ENCODE measurements at places on chromosomes 3 and 15.
A peak's percentile ranks its signal among the peaks of the same experiment; 100 is the strongest.

- DNase-seq = no peak
These were observed 167.3 kb downstream of the XXYLT1 start for GRCh38 chr3:195103623-195104022.

DNA sequence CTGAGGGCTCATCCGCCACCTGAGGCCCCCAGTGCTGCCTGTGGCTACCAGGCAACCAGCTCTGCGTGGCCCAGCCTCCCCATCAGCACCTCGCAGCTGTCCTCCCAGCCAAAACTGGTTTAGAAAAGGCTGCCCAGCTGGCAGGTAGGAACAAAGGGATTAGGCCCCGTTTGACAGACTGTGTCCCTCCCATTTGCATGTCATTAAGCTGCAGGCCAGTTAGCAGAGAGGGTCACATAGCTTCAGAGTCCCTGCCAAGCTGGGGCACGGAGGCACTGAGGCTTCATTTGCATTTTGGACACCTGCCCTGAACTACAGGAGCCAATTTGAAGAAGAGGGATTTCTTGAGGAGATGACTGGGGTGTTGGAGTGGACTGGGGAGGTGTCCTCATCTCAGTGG, 177.9 kb downstream of the TLE3 start:
- DNase-seq = no peak

- DNase-seq = peak; percentile 44
These were observed 2.0 kb downstream of the B2M start for GRCh38 chr15:44713006-44713966.

GRCh38 chr3:45552031-45552793, 42.3 kb upstream of the LIMD1 start:
- no peak for DNase-seq

- DNase-seq = no peak
These were observed 205.3 kb downstream of the ZBTB20 start for GRCh38 chr3:114941626-114942309.

- DNase-seq = no peak
These were observed 7.1 kb downstream of the CD200R1 start for GRCh38 chr3:112967828-112968227.

GRCh38 chr15:94198633-94199032, 32.7 kb upstream of the MCTP2 start:
- DNase-seq = no peak

GRCh38 chr3:123439806-123440580, 8.9 kb downstream of the ADCY5 start:
- DNase-seq = no peak

- no peak for DNase-seq
These were observed 50.1 kb downstream of the GPR176 start for GRCh38 chr15:39869858-39870515.

DNA sequence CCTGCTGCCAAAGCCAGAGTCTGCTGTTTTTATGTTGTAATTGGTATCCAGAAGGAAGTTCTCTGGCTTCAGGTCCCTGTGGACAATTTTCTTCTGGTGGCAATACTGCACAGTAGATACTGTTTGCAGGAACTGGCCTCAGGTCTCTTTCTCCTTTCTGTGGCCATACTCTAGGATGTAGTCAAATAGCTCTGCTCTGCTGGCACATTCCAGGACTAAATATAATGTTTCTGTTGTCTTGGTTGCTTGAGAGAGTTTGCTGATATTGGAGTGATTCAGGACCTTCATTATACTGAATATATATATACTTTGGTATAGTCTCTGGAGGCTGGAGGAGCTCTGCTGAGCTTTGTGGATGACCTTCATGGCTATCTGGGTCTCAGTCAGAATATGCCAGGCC, 23.1 kb downstream of the RAB7A start:
- no peak for DNase-seq

GRCh38 chr15:39665629-39666250, 84.9 kb downstream of the THBS1 start:
- DNase-seq = no peak

- DNase-seq = no peak
These were observed 55.3 kb upstream of the VGLL4 start for GRCh38 chr3:11699083-11699427.

DNA sequence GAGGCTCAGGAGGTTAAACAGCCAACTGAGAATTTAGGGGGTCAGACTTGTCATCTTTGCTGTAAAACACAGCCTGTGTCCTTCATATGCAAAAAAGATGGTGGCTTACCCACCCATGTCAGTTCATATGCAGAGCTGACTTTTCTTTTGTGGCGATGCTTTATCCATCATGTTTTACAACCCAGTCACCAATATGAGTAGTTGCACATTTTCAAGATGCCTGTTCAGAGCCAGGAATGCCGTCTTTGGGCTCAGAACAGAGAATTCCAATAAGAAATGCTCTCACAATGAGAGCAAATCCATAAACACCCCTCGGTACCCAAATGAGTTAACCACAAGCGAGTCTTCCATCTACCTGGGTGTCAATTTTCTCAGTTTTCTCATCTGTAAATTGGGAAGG, 83.6 kb downstream of the TIGIT start:
- DNase-seq = no peak

DNA sequence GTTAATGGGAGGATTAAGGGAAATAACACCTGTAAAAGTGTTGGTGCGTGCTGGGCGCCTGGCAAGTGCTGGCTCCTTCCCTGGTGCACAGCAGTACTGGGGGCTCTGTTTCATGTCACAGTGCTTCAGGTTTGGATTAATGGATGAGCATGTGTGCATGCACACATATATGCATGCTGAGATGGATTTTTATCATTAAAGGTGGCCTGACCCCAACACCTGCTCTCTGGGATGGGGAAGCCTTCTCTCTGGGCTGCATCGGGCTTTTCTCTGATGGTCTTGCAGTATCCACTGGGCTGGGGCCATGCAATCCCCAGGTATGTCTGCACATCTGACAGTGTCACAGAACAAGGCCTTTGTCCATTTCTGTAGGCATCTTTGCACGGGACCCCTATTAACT, 127.5 kb upstream of the PLXNA1 start:
- DNase-seq = no peak

DNA sequence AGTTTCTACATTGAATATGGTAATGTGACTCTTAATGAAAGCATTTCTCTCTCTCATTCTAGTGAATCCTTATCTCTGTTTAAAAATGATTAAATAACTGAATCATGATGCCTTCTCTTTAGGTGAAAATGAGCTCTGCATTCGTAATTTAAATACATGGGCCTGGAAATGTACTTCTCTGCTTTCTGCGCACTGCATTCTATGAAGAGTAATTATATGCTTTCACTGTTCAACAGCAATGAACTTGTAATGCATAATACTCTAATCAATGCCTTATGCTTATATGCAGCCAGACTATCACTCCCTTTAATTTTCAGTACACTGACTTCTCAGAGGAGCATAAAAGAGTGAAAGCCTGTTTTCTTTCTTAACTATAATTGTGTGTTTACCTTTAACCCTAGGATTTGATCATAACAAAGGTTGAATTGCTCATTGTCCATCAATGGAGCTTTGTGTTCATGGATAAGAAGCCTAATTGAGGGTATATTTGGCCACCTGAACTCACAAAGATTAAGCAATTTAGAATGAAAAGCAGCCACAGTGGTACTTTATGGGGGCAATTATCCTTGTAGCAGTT, 330.8 kb upstream of the PDZRN3 start:
- no peak for DNase-seq

GRCh38 chr3:64549869-64550268, 137.9 kb downstream of the ADAMTS9 start:
- DNase-seq = no peak

GRCh38 chr3:107670986-107671385, 148.2 kb downstream of the BBX start:
- DNase-seq = no peak

GRCh38 chr3:40504636-40505430, 1.0 kb upstream of the ZNF620 start:
- no peak for DNase-seq

DNA sequence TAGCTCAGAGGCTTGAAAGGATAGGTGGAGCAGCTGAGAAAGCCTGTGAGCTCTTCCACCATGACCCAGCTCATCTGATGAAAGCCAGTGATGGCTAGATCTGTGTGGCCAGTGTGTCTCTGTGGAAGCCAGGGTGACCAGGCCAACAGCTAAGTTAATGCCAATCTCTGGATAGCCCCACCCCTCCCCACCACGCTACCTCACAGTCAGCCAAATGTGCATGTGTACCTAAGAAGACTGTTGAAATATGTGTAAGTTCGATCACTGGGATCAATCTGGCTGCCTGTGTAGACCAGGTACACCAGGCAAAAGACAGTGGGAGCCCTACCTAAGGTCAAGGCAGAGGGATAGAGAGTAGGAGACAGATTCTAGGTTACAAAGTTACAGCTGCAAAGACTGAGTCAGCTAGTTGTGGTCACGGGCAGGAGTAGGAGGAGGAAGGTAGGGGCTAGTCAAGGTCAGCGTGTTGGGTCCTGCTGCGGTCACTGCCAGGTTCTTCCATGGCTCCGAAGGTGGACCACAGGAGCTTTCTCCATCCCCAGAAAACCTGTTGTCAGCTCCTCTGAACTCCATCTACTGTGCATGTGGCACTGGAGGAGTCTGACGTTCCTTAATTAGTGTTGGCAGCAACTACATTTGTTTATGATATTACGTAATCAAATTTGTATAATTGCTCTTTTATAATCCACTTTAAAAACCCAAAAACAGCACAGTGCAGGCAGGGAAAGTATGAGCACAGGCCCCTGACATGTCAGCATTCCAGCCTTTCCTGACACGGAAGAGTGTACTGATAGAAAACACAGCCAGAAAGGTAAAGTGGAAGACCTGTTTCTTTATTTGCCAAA, 318.0 kb downstream of the CLSTN2 start:
- no peak for DNase-seq

DNA sequence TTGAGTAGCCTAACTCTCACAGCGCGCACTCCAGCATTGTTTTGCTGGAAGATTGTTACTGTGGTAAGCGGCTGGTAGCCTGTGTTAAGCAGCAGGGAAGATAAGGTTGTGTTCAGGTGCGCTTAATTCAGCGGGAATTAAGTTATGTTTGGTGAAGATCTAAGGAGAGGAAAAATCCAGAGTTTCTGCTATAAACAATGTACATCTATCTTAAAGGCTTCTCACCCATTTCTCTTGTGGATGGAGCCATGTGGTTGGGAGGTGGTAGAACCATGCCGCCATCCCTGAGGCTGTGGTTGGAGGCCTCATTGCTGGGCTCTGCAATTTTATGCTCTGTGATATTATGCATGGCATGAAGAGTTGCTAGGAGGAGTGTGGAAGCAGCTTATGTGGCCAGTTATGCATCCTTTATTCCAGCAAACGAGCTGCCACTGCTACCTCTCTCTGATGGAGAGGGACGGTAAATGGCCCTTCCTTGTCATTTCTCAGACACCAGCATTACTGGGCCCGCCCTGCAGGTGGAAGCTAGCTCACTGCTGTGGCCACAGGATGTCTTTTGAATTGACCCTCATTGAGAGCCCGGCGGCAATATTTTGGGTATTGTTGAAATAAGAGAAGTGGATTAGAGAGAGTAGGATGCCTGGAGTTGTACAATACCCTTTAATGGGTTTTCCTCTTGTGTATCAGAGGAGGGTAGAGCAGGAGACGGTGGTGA, 1.3 kb downstream of the MINAR1 start:
- DNase-seq = no peak

DNA sequence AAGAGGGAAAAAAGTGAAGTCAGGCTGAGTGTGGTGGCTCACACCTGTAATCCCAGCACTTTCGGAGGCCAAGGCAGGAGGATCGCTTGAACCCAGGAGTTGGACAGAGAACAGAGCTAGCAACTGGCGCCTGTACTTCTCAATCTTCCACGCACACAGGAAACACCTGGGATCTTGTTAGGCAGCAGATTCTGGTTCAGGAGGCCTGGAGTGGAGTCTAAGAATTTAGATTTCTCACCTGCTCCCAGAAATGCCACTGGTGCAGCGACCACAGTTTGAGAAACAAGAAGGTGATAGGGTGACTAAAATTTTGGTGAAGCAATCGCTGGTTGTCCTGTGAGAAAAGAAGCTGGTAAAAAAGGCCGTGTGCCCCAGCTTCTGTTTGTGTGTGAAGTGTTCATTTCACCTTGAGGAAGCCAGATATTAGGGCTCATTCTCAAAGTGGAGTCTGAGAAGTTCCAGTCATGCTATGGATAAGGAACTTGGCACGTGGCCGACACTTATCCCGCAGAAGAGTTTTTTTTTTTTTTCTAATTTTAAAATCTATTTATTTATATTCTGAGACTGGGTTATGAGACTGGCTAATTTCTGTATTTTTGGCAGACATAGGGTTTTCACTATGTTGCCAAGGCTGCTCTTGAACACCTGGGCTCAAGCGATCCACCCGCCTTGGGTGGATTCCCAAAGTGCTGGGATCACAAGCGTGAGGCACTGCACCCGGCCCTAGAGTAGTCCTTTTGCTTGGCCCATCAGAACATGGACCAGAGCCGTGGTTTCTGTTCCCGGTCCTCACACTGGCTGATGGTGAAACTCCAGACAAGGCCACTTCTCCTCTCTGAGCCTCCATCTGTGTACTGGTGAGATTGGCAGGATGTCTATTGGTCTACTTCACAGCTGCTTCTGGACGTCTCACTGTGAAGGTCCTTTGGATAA, 324.6 kb upstream of the PROK2 start:
- DNase-seq = no peak

DNA sequence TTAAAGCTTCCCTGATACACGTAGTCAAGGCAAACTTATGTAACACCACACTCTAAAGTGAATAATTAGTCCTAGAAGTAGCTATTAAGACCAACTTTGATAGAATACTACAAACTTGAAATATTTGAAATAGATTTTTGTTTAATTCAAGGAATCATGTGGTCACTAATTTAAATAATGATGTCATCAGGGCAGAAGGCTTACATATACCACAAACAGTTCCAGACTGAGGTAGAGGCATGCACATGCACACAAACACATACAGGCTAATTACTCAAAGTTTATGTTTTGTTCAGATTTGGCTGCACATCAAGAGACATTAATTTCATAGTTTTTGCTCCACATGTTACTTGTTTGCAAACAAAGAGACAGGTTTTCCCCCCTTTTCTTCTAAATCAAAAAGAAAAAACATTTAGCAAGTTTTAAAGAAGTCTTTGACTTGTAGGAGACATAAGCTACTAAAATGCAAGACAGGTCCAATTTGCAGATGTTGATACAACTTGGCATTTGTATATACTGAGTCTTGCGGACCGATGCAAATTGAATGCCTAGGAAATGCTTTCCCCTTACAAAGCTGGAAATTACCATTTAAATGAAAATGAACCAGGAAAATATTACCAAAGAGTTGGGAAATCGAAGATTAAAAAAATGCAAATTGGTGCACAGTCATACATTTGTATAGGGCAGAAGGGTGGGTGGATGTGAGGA, 594.8 kb downstream of the MAGI1 start:
- DNase-seq = no peak

GRCh38 chr3:120552184-120553172, 43.7 kb upstream of the NDUFB4 start:
- no peak for DNase-seq

DNA sequence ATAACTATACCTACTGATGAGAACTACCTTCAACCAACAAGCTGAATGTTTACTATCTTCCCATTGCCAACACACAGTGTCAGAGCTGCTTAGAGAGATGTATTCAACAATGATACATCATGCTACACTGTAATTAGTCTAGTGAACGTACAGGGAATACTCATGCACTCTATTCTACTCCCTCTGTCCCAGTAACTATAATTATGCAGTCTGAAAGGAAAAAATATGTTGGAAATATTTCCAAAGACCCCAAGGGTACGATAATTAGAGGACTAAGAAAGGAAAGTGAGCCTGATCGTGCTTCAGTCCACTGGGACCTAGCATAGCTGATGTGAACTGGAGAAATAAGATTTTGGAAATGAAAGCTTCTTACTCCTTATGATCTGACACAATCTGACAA, 36.9 kb upstream of the FSIP1 start:
- no peak for DNase-seq
